Fibroblast of skin of abdomen (primary cell): ENCODE measurements at places on chromosomes 13 and 19.

- DNase-seq: peak; percentile 20
Measured at GRCh38 chr19:55115446-55116065, 1.9 kb downstream of the PPP1R12C start.

DNA sequence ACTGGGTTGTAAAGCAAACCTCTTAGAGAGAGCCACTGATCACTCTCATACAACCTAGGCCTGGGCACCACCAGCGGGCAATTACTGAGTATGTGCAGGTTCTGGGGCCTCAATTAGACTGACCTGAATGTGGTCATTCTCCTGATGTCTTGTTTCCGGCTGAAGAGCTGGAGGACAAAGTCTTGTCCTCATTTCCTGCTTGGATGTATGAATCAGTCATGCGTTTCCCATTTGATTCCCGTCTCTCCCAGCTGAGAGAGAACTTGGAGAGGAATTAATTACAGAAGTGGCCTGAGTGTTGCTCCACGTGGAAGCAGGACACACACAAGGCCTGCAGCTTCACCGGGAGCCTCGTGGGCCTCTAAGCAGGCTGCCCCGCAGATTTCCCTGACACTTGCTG, 799.3 kb upstream of the ARGLU1 start:
- no peak for DNase-seq

- no peak for DNase-seq
Measured at GRCh38 chr19:990119-990571, 6.0 kb downstream of the WDR18 start.

DNA sequence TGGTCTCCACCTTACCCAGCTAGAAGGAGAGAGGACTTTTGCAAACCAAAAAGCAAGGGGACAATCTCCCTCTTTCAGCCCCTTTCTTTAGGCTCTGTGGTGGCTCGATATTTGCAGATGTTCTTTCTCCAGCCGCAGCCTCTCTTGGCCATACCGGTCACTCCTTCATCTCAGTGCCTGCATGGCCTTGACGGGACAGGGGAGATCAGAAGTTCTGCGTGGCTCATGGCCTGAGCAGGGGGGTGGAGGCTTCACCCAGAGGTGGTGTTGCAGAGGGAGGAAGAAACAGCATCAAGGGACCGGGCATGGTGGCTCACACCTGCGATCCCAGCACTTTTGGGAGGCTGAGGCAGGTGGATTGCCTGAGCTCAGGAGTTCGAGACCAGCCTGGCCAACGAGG, 53.2 kb downstream of the MYO9B start:
- no peak for DNase-seq

- peak; percentile 16 for DNase-seq
Measured at GRCh38 chr13:47896546-47896945, 104.5 kb downstream of the SUCLA2 start.

- no peak for DNase-seq
Measured at GRCh38 chr19:14770944-14771839, 7.2 kb downstream of the ADGRE2 start.

DNA sequence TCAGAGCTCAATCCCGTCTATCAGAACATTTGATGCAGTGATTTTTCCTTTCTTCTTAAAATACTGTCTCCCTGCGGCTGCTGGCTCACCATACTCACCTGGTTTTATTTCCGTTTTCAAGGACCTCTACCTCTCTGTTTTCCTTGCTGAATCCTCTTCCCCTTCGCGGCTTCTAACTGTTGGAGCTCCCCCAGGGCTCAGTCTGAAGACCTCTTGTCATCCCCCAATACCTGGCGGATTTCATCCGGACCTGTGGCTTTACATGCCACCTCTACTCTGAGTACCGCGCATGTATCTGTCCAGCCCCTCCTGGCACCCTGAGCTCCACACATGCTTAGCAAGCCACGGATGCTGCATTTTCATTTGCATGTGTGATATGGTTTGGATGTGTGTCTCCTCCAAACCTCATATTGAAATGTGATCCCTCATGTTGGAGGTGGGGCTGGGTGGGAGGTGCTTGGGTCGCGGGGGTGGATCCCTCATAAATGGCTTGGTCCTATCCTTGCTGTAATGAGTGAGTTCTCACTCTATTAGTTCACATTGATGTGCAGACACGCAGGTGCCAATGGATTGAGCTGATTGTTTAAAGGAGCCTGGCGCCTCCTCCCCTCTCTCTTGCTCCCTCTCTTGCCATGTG, 106.2 kb upstream of the LSM14A start:
- DNase-seq: no peak

GRCh38 chr19:13428352-13428751, 77.9 kb downstream of the CACNA1A start:
- peak; percentile 5 for DNase-seq

GRCh38 chr19:56142087-56142787, 1.1 kb downstream of the ZNF444 start:
- no peak for DNase-seq

DNA sequence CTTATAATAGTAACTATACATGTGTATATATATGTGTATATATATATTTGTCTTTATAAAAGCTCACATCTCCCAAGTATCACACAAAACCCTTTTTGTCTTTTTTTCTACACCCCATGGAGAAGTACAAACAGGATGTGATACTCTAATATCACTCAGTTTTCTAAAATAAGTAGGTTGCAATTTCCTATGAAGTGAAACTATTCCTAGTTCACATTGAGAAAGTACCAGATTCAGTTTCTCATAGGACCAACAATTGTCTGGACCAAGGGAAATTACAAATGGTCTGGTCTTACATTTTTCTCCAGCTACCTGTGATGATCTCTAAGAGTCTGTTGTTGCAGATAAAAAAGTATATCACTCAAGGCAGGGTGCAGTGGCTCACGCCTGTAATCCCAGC, 17.9 kb upstream of the LILRB1 start:
- no peak for DNase-seq

GRCh38 chr13:114130837-114131582, 1.4 kb downstream of the RASA3 start:
- peak; percentile 91 for DNase-seq

GRCh38 chr13:55664178-55664577, 1476.5 kb upstream of the PRR20A start:
- no peak for DNase-seq

GRCh38 chr19:41098762-41099161, 10.5 kb downstream of the CYP2A13 start:
- DNase-seq: no peak

- no peak for DNase-seq
Measured at GRCh38 chr13:39766464-39767158, 111.1 kb downstream of the COG6 start.

GRCh38 chr19:37654118-37654517, 1.1 kb downstream of the ZFP30 start:
- DNase-seq: no peak

- DNase-seq: no peak
Measured at GRCh38 chr13:94313926-94314325, 165.6 kb downstream of the DCT start.

DNA sequence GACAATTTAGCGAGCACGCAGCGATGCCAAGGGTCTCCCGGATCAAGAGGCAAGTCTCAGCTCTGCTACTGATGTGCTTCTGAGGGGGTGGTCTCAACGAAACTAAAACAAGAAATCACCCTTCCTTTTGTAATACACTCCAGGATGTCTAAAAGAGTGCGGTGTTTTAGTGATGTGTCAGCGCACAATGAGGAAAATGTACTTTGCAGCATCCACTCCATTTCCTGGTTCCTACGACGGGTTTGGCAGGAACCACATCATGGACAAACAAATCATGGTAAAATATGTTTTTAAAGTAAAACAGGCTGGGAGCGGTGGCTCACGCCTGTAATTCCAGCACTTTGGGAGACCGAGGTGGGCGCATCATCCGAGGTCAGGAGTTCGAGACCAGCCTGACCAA, 154.0 kb upstream of the TSC22D1 start:
- no peak for DNase-seq

GRCh38 chr13:99119656-99120055, 81.0 kb upstream of the UBAC2 start:
- DNase-seq: no peak

DNA sequence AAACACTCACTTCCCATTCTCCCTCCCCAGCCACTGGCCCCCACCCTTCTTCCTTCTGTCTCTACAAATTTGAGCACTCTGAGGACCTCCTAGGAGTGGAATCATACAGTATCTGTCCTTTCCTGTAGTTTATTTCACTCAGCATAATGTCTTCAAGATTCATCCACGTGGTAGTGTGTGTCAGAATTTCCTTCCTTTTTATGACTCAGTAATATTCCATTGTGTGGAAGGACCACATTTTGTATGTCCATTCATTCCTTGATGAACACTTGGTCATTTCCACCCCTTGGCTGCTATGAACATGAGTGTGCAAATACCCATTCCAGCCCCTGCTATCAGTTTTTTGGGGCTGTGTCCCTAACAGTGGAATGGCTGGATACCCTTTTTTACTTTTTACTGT, 9.8 kb downstream of the KLF2 start:
- no peak for DNase-seq

- no peak for DNase-seq
Measured at GRCh38 chr19:17259118-17259780, 5.3 kb downstream of the USHBP1 start.

DNA sequence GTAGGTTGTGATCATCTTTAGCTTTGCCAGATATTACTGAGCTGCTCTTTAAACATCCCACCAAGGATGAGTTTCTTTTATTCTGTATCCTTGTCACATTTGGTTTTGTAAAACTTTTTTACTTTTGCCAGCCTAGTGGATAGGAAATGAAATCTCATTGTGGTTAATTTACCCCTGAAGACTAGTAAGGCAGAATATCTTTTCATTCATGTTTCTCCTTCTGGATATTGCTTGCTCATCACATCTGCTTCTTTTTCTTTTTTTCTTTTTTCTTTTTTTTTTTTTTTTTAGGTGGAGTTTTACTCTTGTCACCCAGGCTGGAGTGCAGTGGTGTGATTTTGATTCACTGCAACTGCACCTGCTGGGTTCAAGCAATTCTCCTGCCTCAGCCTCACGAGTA, 31.3 kb downstream of the SIPA1L3 start:
- no peak for DNase-seq

DNA sequence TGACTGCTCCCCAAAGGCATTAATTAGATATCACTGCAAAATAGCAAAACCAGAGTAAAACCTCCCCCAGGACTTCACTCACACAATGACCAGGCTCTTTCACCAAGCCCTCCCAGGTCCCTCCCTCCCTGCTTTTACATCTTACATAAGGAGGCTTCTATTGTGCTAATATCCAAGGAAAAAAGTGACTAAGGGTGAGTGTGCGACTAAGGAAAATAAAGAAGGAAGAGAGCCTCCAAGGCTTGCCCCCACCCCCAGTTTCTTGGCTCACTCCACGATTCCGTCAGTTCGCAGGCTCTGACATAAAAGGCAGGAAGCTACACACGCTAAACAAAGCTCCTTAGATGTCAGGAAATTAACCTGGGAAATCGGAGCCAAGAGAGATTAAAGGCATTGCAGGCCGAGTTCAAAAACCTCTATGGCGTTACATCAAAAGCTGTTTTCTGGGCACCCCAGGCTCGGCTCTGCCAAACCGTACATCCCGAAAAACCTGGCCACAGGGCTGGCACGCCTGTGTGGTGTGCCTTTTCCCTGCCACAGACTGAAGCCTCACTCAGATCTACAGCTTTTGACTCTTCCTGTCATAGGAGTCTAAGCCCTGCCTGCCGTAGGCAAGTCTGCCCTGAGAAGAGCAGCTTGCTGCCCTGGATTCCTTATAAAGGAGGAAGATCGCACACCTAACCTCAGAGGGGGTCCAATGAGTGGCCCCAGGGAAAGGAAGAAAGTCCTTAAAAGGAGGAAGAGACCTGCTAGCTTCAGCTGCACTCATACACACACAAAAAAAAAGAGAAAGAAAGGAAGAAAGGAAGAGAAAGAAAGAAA, 67.0 kb upstream of the SERP2 start:
- peak; percentile 95 for DNase-seq

DNA sequence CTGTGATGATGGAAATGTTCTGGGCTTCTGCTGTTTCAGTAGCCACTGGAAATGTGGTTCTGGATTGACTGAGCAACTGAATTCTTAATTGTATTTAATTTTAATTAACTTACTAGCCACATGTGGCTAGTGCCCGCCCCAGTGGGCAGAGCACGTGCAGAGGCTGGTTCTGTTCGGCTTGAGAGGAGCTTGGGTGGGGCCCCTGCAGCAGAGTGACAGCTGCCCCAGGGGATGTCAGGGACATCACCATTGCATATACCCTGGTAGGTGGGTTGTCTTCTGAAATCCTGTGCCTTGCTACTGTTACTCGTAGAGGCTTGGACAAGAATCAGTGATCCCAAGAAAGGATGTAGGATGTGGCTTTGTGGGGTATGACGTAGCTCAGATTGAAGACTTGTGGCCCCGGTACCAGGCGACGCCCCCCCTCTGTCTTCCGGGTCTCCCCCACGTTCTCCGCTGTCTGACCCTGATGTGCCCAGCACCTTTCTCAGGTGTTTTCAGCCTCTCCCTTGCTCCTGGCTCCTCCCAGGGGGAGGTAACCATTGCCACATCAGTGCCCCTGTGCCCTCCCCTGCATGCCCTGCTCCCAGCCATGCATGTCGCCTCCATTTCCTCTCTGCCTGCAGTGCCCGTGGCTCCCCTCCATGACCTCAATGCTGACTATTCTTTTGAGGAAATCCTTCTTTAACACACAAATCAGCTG, 102.6 kb upstream of the RNF113B start:
- no peak for DNase-seq

DNA sequence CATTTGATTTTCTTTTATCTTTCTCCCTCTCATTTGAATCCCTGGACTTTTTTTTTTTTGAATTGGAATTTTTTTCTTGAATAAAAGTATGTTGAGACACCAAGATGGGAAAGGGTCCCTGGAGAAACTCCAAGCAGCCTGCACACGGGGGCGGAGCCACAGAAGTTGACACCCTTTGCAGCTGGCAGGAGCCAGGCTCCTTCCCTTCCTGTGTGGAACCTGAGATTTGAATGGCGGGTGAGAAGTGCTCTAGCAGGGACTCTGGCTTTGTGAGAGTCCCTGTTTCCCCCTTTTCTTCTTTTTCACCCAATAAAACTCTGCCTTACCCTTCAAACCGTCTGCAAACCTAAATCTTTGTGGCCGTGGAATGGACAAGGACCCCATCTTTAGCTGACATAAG, 1381.0 kb upstream of the MIR17HG start:
- DNase-seq: no peak

DNA sequence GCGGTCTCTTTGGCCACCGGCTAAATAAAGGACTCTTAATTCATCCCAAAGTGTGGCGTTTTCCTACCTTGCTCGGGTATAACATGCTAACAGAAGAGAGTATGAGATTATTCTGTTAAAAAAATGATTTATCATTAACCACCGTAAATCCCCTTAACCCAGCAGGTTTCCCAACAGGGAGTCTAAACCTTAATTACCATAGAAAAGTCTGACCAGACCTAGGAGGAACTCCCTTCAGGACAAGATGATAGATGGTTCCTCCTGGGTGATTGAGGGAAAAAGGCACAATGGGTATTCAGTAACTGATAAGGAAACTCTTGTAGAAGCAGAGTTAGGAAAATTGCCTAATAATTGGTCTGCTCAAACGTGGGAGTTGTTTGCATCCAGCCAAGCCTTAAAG, 193.7 kb downstream of the ZNF737 start:
- DNase-seq: no peak

- DNase-seq: no peak
Measured at GRCh38 chr19:55032170-55032800, 5.8 kb downstream of the GP6 start.
